ENCODE measurements at places on chromosomes 12 and 14.

DNA sequence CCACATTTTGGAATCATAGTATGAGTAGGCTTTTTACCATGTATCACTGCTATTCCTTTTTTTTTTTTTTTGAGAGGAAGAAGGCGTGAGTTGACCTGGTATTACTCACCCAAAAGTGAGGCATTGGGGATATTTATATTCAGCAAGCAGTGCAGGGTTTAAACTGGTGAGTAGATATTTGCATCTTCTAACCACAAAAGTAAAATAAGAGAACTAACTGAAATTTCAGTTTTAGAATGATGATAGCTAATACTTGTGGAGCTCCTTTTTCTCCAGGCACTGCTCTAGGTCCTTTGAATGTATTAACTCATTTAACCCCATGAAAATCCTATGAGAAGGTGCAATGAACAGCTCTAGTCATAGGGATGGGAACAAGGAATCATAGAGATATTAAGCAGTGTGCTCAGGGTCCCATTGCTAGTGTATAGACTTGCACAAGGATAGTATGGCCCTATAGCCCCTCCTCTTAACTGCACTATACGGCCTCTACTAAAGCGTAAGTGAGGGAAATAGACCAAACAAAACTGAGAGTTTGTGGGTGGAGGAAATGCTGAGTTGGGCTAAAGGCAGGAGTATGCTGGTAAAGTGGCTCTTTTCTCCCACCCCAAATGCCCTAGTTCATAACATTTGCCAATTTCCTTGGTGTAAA lies 104.3 kb upstream of the MAX start:
- no peak for DNase-seq

DNA sequence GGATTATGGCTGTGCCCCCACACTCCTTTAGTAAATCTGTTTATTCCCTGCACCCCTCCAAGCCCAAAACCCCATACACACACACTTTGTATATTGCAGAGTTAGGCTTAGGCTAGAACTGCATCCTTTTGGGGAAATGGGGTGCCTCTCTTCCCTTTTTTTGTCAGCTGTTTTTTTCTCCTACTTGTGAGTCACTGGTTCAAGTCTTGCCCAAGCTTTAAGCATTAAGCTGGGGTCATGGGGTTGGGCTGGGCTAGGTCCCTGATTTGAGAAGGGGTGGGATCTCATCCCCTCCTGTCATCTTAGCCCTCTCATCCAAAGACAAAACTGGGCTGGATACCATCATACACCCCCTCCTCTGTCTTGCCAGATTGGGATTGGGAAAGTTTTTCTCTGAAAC lies 1.6 kb downstream of the LRP1 start:
- no peak for DNase-seq

DNA sequence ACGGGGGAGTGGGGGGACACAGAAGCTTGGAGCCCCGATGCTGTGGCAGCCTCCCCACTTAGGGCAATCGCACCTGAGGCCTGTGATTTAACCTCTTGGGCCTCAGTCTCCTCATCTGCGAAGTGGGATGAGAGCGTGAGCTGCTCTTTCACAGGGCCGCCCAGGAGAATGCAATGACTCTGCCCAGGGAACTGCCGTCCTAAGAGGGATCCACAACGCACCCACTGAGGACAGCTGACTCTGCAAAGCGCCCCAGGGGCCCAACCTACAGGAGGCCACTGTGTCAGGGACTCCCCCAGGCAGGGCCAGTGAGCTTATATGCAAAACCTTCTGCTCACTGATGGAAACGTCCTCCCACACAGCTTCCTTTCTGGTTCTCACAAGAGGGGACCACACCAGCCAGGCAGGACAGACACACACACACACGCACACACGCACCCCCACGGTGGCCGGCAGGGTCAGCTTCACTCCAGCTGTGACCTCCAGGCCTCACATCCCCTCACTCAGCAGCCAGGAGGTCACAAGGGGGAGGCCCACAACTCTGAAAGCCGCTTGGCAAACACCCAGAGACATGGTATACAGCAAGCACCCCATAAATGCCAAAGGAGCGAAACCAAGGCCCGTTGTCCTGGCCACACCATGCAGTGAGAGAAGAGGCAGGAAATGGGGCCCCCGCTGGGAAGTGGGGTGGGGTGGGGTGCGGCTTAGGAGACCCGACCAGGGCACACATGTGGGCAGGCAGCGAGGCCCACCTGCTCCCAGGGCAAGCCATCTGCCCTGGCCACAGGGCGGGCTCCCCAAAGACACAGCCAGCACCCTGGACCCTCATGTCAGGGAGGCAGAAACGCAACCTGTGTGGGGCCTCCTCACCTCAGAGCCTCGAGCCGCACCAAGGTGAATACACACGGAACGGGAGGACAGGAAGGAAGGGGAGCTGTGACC lies 73.3 kb downstream of the NCOR2 start:
- no peak for DNase-seq

DNA sequence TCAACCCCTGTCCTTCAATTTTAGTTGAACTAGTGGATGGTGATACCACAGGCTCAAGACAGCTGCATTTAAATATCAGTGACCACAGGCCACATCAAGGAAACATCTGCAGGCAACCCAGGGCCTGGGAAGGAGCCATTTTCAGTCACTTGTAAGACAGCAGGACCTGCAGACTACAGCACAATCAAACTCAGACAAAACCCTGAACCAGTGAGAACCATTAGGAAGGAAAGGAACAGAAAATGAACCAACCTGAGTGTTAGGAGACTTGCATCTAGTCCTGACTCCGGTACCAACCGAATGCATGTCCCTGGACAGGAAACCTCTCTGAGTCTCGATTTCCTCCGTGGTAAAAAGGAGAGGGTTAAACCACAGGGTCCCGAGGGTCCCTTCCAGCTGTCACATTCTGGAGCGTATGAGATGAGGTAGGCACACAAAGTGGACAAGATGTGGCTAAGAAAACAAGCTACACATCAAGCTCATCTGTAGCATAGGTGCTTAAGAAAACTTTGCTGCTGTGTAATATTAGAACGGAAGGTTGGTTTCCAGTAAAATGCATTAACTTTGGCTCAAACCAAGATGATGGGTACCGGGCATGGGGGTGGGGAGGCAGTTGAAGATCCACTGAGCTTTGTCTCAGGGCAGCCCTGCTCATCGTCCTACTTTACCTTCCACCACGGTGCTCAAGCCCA lies 1.6 kb upstream of the CDKN1B start:
- no peak for DNase-seq

DNA sequence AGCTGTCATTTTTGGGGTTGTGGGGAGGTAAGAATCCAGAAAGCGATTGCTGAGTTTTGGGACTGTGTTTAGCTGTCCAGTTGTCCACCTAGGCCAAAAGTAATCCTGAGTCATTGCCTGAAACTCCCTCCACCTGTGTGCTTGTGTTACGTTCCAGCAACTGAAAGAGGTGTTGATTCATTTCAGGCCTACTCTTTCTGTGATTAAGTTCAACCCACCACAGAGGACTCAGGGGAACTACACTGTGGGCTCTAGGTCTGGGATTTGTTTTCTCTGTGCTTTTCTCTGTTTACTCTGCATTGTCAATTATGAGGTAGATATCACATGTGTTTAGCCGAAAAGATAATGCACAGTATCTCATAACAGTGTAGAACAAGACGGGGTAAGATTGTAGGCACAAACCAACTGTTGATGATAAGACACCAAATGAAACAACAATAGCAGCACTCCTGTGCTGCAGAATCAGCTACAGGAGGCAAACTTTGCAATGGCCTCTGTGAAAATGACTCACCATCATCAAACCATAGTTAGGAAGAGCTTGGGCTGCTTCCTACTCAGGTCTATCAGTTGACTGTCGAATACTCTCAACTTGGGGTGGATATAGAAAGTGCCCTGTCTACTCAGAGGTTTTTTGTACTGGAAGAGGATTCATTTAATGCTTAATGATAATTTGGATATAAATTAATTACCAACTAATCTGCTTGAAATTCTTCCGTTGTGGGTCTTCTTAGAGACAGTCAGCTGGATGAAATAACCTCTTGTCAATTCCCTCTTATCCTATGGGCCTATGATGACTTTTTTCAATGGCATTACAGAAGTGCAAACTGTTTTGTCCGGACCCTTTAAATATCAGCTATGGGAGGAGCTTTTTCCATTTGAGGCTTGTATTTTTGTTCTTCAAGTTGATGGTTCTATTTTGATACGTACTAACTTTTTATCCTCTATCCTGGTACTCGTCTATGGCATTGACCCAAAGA lies 385.9 kb downstream of the BMP4 start:
- peak; percentile 3 for DNase-seq

GRCh38 chr14:51291016-51291415 lies 51.0 kb downstream of the TMX1 start:
- DNase-seq, result no peak

DNA sequence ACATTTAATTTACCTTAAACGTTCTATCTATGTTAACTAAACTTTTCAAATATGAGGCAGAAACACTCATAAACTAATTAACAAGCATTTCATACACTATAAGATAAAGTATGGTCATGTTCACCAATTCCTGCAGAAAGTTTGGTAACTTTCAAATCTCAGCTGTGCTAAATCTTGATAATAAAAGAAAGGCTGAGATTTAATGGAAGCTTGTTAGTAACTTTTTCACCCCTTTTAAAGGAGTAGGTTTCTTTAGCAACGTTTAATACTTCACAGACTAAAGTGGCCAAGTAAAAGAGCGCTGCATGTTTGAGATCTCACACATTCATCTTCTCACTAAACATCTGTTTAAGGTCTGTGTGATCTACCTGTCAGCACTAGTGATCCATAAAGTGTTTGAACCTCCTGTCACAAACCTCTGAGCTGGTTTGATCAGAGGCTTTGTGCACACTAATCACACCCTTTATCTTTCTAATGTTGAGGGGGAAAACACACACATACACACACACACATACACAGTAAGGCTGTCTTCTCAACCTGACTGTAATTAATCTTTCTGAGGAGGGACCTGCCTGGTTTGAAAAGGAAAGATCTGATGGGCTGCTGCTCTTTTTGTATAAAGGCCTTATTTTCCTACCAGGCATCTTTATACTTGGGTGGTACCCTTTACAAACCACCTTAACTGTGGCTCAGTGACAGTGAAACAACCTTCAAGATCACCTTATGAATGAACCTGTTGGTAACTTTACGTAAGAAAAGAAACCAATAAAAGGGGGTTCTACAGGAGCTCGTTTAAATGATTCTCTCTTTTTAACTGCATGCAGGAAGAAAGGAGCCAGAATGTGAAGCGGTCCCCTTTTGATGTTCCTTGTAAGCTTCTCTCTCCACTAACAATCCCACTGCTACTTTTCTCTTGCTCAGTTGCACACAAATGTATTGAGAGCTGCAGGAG lies 244.2 kb downstream of the SOX5 start:
- DNase-seq, result no peak

DNA sequence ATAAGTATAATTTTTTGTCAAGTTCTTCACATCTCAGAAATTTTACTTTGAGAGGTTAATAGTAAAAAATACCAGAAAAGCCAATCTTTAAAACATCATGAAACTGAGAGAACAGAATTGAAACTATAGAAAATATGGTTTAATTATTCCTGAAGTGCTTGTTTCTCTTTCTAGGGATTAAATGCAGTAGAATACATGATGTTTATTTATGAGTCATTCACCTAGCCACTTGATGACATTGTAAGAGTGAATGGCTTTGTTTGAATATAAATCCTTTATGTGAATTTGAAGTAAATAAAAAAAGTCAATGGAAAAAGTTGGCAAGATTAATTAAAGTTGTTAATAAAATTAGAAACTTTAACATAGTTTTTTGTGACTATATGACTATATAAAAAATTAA lies 48.4 kb downstream of the KTN1 start:
- no peak for DNase-seq

DNA sequence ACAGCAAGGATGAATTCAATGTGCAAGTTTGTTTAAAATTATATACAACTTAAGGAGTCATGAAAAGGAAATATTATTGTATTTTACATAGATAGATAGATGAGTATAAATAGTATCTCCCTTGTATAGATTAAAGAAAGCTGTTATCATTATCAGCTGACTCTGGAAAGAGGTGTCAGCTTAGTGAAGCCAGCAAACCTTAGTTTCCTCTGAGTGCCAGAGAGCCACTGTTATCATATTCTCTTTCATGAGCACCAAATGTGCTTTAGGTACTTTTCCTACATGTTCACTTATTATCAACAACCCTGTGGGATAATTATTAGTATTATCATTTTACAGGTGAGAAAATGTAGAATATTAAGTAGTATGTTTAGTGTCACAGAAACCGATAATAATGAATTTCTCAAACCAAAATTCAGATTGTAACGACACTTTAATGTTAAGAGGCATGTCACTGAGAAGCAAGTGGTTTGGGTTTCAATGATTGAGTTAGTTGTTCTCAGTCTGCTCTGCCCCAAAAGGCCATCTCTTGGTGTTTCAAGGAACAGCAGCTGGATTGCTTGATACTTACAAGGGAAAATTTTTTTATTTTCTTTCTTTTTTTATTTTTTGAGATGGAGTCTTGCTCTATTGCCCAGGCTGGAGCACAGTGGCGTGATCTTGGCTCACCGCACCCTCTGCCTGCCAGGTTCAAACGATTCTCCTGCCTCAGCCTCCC lies 53.7 kb downstream of the PLEKHA5 start:
- DNase-seq, result no peak

DNA sequence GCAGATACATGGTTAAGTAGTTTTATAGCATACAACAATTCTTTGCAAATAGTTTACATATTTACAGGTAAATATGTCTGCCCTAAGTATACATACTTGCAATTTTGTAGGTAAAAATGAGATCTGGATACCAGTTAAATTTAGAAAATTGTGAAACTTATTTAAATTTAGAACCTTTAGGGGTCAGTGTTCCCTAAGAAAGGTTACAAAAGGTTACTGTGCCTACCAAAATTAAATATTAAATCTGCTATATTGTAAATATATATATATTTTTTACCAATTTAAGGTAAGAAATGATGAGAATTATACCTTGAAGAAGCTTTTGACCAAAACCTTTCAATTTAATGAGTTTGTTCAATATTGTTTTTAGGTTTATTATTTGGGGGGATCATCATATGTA lies 54.0 kb downstream of the MIPOL1 start:
- no peak for DNase-seq

- no peak for DNase-seq
Observed at GRCh38 chr14:61581955-61582615, 113.2 kb upstream of the HIF1A start.

All from NCI-H1930 (cell line).